ENCODE measurements at places on chromosomes 1 and 21. TPM values are rescaled to one million over a fixed set of nuclear protein-coding genes. Genes with fewer than 3 reads are reported as not detected.

GRCh38 chr1:230142608-230143210 is 75.7 kb downstream of the GALNT2 start:
- no peaks in the 10 kb centered on the region for H3K27me3 ChIP-seq
- H3K27ac ChIP-seq = no peak overlapping the region
- no peaks in the 10 kb centered on the region for H3K36me3 ChIP-seq
- peaks cover 20% of the 10 kb centered on the region for H3K4me1 ChIP-seq

DNA sequence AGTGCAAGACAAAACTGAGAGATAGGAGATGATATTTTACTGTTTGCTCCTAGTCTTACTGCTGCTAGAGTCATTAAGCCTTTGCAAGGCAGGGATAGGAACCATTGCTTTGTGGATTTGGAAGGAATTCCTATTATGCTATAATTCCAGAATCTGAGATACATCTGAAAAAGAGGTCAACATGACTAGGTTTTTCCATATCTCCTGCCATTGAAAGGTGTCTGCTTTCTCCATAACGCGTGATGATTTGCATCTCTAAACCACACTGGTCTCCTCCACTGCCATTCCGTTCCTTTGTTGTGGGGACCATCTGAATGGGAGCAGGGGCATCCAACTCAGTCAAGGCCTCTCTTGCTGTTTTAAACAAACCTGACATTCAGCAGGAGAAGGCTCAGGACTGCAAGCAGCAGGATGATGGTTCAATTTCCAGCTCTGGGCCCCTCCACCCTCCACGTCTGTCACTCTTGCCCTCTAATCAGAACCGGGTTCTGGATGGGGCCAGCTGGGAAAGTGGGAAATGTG is 45.2 kb downstream of the PLPP3 start:
- H3K27me3 ChIP-seq = no peaks in the 10 kb centered on the region
- no peaks in the 10 kb centered on the region for H3K36me3 ChIP-seq
- no peak for DNase-seq
- H3K4me1 ChIP-seq = peaks cover 17% of the 10 kb centered on the region

OR2T33 gene
- total RNA-seq = not detected

DNA sequence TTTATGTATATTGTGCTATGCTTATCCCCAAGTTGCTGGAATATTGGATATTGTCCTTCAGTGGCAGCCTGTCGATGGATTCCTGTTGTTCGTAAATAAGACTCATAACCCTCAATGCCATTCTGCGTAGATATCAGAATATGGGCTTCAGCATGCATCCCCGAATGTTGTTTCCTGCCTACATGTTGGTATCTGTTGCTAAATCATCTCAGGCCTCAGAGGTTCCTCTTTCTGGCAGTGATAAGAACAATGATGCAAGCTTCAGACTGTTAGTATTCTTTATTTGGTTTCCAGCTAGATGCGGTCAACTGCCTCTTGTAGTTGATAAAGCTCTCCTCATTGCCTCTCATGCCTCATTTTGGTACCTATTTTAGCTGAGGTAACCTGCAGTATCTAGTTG is 2082.6 kb downstream of the MRPL39 start:
- no peaks in the 10 kb centered on the region for H3K4me1 ChIP-seq
- no peaks in the 10 kb centered on the region for H3K27me3 ChIP-seq
- H3K36me3 ChIP-seq = no peaks in the 10 kb centered on the region
- DNase-seq = no peak
- no peak overlapping the region for H3K27ac ChIP-seq
- no peak overlapping the region for H3K4me3 ChIP-seq

C1orf115 gene
- 17.6 TPM for total RNA-seq

DNA sequence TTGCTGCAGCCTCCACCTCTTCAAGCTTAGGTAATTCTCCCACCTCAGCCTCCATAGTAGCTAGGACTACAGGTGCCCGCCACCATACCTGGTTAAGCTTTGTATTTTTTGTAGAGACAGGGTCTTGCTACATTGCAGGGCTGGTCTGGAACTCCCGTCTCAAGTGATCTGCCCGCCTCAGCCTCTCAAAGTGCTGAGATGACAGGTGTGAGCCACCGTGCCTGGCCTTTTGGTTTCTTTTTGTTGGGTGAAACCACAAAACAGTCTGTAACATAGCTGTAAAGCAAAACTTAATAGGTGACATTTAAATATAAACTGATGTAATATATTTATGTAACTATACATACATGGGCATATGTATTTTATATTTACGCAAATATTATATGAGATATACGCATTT is 3.1 kb upstream of the DNAJC11 start:
- no peak overlapping the region for H3K4me3 ChIP-seq
- no peaks in the 10 kb centered on the region for H3K36me3 ChIP-seq
- H3K27me3 ChIP-seq = no peaks in the 10 kb centered on the region
- peaks cover 6% of the 10 kb centered on the region for H3K4me1 ChIP-seq
- no peak overlapping the region for H3K27ac ChIP-seq
- no peak for DNase-seq
